Thyroid gland (tissue), 4 donors: ENCODE measurements at places on chromosomes 5 and 9. TPM values are rescaled to one million over a fixed set of nuclear protein-coding genes. Genes with fewer than 3 reads are reported as not detected.

The GLT6D1 gene
- total RNA-seq = not detected

The CA9 gene
- total RNA-seq = not detected

The TEX48 gene
- not detected for total RNA-seq

The C1QTNF3 gene
- total RNA-seq = 8.2 TPM

The XPA gene
- total RNA-seq = 42.5 TPM

The NDUFB6 gene
- total RNA-seq = 69.6 TPM

The CARTPT gene
- total RNA-seq = 8.7 TPM

The RGS14 gene
- 23.5 TPM for total RNA-seq

The MARCHF3 gene
- 5.0 TPM for total RNA-seq

The TOR4A gene
- total RNA-seq = 14.7 TPM

The RNF20 gene
- 26.6 TPM for total RNA-seq

The THBS4 gene
- 4.5 TPM for total RNA-seq

The MTX3 gene
- 34.0 TPM for total RNA-seq

The COL5A1 gene
- 16.5 TPM for total RNA-seq

The SPINK13 gene
- not detected for total RNA-seq
